ENCODE measurements at places on chromosomes 5 and 9.

- no peak for DNase-seq
These were observed 696.9 kb downstream of the MAT2B start for GRCh38 chr5:164202338-164202737.

DNA sequence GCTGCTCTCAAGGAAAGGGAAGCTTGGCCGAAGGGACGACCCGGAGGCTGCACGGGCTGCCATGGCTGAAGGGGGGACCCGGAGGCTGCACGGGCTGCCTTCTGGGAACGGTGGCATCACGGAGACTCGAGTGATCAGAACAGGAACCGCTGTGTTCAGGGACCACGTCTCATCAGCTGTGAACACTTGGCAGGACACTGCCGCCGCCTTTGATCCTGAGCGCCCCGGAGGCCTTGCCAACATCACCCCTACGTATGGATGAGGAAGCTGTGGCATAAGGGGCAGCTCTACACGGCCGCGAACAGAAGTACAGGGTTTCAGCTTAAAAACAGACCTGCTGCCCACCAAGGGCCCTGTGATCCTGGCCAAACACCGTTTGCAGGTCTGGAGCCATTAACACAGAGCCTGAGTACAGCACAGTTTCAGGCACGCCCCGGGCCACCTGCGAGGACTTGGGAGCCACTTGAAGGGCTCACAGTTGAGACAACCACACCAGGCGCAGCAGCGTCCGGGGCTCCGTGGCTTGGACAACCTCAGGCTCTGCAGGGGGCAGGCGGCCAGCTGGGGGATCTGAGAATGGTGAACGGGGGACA lies 23.9 kb upstream of the TERT start:
- DNase-seq, result no peak

DNA sequence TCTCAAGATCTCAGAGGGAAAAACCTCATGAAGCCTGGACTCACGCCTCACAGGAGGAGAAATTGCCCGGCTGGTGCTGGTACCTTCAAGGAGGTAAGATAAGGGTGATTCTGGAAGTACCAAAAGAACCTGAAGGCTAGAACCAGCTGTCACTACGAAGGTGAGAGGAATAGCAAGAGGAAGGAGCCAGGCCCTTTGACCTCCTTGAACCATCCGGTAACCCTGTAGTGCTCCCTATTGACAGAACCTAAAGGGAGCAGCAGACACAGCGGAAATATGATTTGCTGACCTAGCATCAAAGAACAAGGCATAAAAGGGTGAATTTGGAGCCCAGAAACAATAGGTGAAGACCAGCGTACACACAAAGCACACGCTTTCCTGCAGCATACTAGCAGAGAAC lies 92.2 kb downstream of the DOCK8 start:
- no peak for DNase-seq

DNA sequence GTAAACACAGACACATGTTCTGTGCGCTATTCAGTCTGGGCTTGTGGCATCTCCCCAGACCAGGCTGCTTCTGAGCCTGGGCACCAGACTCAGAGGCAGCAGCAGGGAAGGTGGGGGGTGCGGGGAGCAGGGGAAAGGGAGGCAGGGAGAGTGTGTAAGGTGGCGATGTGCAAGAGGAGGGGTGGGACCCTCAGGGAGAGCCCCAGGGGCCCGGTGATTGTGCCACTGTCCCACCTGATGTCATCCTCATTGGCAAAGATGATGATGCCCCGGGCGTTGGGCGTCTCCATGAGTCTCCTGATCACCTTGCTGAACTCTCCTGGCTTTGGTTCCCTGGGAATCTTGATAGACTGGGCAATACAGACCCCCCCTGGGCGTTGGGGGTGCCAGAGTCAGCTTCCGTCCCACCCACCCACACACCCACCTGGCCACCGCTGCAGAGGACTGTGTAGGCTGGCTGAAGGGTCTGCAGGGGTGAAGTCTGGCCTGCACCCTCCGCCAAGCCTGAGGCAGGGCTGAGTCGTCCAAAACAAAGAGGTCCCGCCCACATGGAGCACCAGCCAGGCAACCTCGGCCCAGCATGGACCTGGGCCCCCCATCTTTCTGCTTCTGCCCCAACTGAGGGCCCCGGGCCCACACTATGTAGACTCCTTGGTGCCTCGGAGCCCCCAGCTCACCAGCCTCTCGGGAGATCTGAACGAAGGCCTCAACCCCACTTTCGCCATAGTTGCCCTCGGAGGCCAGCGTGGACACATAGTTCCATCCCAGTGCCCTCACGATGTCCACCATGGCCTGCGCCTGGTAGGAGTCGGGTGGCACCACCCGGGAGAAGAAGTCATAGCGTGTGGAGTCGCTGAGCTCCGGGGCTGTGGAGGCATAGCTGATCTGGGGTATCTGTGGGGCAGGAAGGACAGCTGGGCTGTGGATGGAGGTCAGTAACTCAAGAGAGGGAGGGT lies 3.7 kb downstream of the GRM6 start:
- DNase-seq, result no peak

GRCh38 chr5:156655732-156656131 lies 194.4 kb upstream of the PPP1R2B start:
- no peak for DNase-seq

DNA sequence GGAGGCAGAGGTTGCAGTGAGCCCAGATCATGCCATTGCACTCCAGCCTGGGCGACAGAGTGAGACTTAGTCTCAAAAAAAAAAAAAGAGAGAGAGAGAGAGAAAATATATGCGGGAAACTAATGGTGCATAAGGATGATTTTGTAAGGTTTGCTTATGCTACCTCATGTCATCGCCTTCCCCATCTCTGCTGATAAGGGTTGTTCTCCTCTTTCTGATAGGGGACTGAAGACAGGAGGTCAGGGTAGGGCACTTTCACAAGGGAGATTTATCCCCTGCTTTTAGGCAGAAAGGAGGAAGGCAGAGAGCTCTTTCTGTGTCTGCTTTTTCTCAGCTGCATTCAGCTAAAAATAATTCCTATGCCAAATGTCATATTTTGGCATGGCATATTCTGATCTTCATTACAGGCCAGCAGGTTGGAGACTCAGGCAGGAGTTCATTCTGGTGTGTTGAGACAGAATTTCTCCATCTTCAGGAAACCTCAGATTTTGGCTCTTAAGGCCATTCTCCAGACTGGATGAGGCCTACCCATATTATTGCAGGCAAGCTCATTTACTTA lies 220.2 kb downstream of the AUH start:
- DNase-seq, result no peak

DNA sequence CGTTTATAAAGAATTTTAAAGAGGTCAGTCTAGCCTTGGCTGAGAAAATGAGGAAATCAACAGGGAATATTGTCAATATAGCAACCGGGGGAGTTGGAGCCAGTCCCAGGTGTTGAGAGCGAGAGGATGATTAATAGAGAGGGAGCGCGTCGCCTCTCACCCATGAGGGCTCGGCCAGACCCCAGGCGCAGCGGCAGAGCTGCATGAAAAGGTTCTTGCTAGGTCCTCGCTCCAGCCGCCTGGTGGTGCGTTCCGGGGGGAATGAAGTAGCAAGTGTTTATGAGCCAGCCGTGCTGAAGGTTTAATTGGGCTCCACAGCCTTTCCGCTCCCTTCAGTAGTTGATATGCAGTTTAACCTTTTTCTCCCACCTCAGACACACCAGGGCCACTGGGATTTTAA lies 167.3 kb upstream of the IRX1 start:
- DNase-seq, result no peak
